Fibroblast of skin of left quadriceps (primary cell): ENCODE measurements at places on chromosomes 11 and 22.
A peak's percentile ranks its signal among the peaks of the same experiment; 100 is the strongest.

- no peak for DNase-seq
Observed at GRCh38 chr11:45211732-45212131, 65.3 kb downstream of the PRDM11 start.

- no peak for DNase-seq
Observed at GRCh38 chr11:110311783-110312579, 15.6 kb upstream of the RDX start.

DNA sequence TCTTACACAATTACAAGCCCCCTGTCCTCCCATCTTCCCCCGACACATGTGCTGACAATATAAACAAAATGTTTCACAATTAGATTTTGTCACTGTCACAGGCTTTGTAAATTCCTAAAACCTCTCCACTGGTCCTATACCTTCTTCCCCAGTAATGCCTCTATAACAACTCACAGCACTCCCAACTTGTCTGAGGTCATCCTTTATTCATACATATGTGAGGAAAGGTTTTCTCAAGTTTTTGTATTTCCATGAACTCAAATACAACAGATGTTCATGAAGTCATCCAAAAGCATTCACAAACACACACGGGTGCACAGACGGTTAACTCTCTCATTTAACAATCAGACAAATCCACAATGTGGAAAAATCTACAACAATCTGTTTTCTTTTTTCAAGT, 1.9 kb downstream of the OR52H1 start:
- no peak for DNase-seq

DNA sequence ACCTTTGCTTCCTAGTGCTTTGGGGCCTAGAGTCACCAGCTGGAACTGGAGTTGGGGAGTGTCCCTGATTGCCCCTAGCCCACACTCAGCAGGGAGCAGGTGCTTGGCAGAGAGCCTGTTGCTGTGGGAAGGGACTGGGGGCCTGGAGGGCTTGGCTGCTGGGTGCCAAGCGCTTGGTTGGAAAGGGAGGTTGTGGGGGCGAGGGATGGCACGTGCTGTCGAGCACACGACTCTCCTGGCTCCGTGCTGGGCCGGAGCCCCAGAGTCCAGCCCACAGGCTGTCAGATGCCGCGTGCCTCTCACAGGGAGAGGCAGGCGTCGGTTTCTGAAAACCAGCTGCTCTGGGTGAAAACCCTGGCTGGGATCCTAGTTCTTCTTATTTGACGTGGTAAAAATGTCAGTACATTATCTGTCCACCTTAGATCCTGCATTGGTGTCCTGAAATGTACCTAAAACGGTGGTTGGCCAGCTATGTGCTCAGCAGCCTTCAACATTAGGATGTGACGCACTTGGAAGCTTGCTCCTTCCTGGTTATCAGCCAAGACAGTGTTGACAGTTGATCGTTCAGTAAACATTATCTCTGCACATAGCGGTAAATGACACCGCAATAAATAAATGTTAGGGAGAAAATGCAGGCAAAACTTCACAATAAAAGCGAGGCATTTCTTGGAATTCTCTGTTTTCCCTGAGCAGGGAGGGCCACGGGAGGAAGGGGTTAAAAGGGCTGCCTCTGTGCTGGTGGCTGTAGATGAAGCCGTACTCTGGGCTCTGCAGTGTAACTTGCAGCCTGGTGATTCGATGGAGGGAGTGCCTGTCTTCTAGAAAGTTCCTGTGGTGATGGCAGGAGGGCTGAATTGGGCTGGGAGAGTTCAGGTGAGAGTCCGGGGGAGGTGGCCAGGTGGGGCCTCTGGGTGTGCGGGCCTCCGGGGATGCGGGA, 29.2 kb downstream of the GRAMD4 start:
- DNase-seq = no peak

DNA sequence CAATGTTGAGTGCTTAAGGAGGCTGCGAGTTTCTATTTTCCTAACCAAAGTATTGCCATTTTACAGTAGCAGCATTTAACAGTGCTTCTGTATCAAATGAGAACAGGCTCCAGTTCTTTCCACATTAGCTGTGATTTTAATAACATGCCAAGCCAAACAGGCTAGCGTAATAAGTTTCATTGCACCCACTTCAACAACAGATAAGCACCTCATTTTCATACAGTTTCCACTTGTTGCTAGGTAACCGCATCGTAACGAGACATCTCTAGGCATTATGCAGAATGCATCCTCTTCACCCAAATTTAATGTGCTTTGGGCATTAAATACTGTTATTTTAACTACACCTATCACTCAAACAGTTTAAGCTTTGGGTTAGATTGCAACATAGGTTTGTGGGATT, 79.0 kb downstream of the CADM1 start:
- DNase-seq = no peak

DNA sequence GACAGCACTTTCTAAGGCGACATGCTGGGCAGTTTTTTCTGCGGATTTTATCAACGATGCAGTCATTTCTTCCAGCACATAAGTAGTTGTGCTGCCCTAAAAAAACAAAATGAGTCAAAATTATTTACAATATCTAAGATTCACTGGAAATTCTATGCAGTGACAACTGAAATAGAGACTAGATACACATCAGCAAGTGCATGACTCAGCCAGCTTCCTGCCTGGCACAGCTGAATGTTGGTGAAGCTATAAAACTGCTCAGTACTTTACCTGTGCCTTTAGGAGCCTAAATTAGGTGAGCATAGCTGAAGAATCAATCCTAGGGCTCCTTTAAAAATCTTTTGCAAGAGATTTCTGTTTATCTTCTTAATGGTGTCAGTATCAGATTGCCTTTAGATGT, 37.8 kb downstream of the PGR start:
- no peak for DNase-seq

- DNase-seq = no peak
Observed at GRCh38 chr22:35930933-35931332, 97.7 kb downstream of the RBFOX2 start.

GRCh38 chr11:7437696-7438095, 47.6 kb upstream of the OLFML1 start:
- DNase-seq = peak; percentile 67

- no peak for DNase-seq
Observed at GRCh38 chr22:43413826-43414225, 2.0 kb downstream of the MPPED1 start.
